ENCODE measurements at places on chromosomes 13 and 19.

- no peak for DNase-seq
Observed at GRCh38 chr19:46815833-46816627, 27.6 kb upstream of the SLC1A5 start.

GRCh38 chr13:114130131-114130836 is 2.1 kb downstream of the RASA3 start:
- DNase-seq = no peak

GRCh38 chr13:68047889-68048288 is 817.8 kb upstream of the PCDH9 start:
- no peak for DNase-seq

DNA sequence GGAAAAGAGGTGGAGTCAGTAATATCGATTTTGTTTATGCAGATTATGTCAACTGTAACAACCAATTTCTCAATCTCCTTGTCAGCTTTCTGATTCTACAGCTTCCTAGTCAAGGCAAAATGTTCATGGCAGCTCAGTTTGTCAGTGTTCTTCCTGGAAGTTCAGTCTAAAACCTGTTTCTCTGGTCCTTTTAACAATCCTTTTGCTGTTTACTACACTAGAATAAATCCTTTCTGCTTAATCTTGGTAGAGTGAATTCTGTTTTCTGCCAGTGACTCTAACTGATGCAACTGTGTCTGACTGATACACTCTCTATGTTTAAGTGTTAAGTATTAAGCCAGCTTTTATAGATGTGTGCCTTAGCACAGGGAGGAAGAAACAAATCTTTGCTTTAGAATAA is 516.9 kb upstream of the KLF12 start:
- DNase-seq = no peak

DNA sequence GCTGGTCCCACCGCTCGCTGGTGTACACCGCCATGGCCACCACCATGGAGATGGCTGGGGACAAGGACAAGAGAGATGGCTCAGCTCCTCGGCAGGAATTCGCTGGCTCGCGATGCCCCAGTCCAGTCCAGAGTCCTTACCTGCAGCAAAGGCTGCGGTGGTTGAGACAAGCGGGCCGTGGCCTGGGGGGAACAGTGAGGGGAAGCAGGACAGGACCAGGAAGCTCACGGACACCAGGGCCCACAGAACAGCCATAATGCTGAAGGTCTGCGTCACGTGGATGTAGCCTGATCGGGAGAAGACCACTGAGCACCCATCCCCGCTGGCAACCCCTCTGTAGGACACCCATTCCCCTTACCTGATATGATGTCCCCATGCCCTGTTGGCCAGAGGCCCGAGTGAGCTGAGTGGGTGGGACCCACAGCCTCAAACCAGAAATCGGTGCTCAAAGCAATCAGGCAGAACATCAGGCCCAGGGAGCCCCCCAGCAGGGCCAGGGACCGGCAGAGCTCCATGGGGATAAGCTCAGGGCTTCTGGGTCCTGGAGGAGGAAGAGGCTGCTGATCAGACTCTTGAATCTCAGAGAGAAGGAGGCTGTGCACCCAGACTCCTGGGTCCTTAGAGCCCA is 319 bp downstream of the NKG7 start:
- DNase-seq = no peak

GRCh38 chr13:93984052-93984451 is 495.4 kb downstream of the DCT start:
- DNase-seq = no peak
